Left renal cortex interstitium (tissue), 4 donors: ENCODE measurements at places on chromosomes 7 and 10. TPM values are rescaled to one million over a fixed set of nuclear protein-coding genes. Genes with fewer than 3 reads are reported as not detected.

ZNF438 gene
- polyA plus RNA-seq = 7.6 TPM

GTPBP10 gene
- 29.2 TPM for polyA plus RNA-seq

AP3M1 gene
- polyA plus RNA-seq = 54.0 TPM

EGR2 gene
- polyA plus RNA-seq = 0.83 TPM

TBXAS1 gene
- 21.8 TPM for polyA plus RNA-seq

DNA sequence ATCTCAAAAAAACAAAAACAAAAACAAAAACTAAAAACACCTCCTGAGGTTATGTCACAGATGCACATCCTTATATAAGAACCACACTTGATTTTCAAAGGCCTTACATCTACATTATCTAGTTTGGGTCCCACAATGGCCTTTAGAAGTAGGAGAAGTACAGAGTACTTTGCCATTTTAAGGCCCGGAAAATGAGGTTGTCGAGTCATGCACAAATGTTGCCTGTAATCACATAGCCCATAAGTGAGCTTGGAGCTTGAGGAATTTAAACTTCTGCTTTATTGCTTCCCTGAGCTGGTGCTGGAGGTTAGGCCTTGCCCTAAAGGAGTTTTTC, 9.7 kb upstream of the MKRN1 start:
- DNase-seq = no peak

- no peak for DNase-seq
These were observed 30.3 kb upstream of the HERPUD2 start for GRCh38 chr7:35725280-35725680.

DNA sequence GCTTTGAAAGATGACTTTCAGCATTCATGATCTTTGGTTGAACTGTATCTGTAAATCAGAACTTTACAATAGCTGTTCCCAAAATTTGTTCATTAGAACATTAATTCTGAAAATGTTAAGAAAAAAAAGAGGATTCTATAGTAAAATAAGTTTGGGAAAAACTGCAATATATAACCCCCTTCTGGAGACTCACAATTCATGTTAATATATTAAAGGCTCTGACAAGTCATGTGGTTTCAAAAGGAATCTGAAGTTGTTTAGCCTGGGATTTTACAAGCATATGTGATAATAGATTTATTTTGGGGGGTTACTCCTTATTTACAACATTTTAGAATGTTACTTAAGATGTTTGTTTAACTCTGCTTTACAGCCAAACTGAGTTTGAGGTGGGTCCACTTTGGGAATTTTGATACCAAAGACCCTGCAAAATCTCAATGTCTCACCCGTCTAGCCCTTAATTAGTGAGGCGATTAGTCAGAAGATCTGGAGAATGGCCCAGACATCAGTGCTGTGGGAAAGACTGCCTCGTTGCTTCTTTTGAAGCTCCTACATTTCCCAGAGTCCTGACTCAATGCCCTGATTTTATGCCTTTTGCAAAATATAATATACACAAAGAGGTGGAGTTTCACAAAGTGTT, 40.0 kb downstream of the CDK1 start:
- no peak for DNase-seq

DNA sequence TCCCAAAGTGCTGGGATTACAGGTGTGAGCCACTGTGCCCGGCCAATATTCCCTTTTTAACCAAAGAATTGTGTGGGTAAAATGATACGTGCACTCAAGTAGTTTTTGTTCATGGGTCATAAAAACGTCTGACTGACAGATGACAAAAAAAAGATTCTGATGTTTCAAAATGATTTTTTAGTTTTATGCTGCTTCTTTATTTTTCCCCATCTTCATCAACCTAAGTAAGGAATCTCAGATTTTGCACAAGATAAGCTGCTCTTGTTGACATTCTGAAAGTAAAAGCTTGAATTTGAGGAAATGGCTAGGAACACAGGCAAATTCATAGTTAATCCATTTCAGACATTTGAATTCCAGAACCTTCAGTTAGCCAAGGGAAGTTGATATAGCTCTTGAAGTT, 526.1 kb upstream of the NRP1 start:
- DNase-seq = no peak

DNA sequence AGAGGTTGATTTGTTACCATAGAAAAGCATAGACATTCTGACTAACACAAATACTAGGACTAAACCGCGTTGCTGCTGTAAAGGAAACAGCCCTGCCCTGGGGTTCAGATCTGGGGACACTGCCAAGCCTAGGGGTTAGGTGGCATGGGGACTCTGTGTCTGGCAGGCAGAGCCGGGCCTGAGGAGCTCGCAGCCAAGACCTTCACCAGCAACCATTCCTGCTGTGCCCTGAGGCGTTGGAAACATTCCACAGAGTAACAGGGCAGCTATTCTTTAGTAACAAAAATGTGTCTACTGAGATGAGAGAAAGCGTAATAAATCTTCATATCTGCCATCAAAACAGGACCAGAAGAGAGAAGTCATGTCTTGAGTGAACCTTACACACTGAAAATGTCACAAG, 280.5 kb downstream of the POM121L12 start:
- no peak for DNase-seq

GRCh38 chr7:127717502-127718339, 65.7 kb downstream of the SND1 start:
- DNase-seq = no peak

DNA sequence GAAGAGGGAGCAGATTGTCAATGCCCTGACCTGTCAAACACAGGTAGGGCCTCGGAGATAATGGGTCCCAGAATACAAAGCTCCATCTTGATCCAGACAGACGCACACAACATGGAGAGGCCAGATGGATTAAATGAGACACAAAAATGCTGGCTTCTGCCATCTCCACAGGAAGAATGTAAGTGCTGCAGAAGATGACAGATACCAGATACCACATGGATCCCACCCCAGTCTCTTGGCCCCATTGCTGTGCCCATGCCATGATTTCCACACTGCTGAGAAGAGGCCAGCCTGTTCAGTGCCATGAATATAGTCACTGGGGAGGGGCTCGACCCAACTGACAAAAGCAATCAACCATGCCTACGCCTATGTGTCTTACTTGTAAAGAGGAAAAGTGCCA, 487.9 kb downstream of the PARD3 start:
- no peak for DNase-seq

DNA sequence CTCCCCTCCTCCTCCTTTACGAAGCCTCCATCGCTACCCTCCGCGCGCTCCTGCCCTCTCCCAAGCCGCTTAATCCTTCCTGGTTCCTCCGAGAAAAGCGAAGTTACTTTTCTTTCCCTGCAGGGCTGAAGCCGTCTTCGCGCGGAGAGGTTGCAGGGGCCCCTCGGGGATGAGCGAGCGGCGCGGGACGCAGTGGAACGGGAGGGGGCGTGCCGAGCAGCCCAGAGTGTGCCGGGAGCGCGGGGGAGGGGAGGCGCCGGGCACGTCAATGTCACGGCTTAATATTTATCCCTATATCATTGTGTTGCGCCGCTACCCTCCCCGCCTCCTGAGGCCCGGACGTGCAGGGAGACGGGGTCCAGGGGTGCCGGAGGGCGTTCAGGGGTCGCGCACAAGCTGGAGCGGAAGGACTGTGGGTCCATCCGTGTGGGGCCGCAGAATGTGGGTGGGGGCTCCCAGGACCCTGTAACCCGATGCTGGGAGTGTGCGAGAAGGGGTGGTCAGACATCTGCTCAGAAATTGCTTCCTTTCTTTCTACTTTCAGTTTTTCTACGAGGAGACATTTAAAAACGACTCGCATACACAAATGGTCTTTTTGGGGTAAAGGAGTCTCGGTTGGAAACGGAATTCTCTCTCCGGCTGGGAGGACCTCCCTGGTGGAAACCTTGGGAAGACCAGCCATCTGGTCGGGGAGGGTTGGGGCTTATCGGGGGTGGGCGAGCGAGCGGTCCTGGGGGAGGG, 2.4 kb downstream of the CDK6 start:
- DNase-seq = peak; percentile 79

DNA sequence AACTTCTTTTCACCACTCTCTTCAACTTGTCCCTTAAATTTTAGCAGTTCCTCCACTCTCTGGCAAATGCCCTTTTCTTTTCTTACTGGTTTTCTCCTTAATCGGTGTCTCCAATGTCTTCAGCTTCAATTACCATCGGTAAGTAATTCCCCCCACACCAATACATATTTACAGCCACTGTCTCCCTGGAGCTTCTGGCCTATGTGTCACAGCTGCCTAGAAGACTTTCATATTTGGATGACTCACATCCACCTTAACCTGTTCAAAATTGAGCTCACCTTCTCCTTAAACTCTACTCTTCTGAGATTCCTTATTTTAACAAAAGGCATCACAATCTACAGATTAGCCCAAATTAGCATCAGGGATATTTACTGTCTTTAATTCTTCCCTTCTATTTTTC, 380.4 kb downstream of the POM121L12 start:
- no peak for DNase-seq

- DNase-seq = no peak
These were observed 52.5 kb downstream of the CRPPA start for GRCh38 chr7:16368885-16369284.

DNA sequence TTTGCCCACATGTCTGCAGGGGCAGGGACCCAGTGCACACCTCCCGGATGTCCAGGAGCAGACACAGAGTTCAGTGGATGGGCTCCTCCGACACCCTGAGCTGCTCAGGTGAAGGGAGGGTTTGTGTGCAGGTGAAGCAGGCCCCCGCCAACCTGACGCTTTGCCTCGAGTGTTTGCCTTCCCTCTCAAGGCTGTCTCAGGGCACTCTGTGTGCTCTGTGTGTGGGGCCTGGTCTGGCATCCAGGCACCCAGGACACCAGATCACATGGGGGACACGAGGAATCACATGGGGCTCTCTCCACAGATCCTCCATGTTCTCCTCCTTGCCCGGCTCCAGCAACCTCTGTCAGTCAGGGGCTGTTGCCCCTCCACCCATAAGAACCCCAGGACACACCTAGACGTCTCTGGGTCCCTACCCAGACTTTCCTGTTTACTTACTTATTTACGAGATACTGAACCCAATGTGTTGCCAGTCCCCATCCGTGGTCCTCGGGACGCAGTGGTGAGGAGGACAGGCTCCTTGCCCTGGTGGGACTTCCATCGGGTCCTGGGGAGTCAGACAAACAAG, 99.5 kb downstream of the HTR5A start:
- no peak for DNase-seq
